ENCODE measurements at places on chromosomes 1 and 21.

- no peak for DNase-seq
Observed at GRCh38 chr21:15498455-15498854, 231.3 kb upstream of the USP25 start.

- DNase-seq: no peak
Observed at GRCh38 chr1:173561263-173561662, 41.6 kb downstream of the SLC9C2 start.

GRCh38 chr1:206509612-206510257 lies 2.4 kb downstream of the RASSF5 start:
- DNase-seq: no peak

DNA sequence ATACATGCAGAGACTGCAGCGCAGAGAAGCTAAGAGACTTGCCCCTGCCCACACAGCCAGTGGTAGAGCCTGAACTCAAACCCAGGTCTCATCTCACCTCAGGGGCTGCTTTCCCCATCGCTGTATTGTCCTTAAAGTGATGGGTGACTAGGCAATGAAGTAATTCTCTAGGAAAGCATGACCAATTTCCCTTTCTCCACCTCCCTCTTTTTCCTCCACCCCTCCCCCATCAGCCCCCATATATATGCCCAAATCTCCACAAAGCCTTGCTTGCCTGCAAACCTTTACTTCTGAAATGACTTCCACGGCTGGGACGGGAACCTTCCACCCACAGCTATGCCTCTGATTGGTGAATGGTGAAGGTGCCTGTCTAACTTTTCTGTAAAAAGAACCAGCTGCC lies at the start of gene IL24:
TSS of gene IL24 (plus strand) at position 269 of the 400 bp plus-strand sequence. CDS start 390 bp downstream, outside the sequence.
- no peak for DNase-seq

GRCh38 chr1:208190784-208191183 lies 53.4 kb downstream of the PLXNA2 start:
- no peak for DNase-seq

- DNase-seq: peak; percentile 77
Observed at GRCh38 chr1:41241354-41241748, 755 bp downstream of the SCMH1 start.

GRCh38 chr1:83889707-83890106 lies 109.2 kb downstream of the TTLL7 start:
- DNase-seq: no peak

DNA sequence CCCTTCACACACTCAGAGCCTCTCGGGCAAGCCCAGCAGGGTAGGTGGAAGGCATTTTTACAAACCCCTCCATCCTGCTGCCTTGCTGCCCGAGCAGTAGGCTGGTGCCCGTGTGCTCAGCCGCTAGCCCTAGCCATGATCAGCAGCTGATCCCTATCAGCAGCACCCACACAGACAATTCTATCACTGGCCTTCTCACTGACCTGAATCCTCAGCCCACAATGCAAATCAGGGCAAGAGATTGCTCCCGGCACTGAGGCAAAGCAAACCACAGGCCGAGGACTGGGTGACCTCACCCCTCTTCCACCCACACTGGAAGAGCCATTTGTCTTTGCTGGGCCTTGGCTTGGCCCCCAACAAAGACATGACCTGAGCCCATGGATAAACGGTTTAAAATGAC lies 895 bp upstream of the PDZK1 start:
- no peak for DNase-seq

DNA sequence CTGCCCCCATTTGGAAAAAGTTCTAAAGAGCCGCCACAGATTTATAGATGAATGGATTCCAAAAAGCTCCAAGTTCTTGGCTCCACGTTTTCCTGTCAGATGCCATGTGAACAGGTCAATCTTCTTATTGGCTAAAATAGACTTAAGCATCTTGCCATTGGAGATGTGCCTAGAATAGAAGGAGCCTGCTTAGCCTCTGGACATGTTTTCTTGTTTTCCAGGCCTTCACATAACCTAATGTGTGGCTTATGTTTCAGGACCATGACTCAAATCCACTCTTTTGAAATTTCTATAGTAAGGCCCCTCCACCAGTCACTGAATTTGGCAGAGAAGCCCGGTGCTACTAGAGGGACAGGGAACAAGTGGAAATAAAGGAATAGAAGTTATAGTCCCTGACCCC lies 31.5 kb downstream of the PHC2 start:
- DNase-seq: no peak

DNA sequence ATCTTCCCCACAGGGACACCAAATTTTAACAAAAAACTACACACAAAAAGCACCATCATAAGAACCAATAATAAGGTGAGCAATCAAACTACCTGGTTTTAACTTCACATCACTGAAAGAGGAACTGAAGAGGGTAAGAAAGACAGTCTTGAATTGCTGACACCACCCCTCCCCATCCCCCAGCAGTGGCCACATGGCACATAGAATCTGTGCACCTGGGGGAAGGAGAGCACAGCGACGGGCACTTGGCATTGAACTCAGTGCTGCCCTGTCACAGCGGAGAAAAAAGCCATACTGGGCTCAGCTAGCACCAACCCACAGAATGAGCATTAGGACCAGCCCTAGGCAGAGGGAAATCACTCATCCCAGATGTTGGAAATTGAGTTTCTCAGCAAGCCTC lies 640.0 kb upstream of the ADGRL2 start:
- no peak for DNase-seq

GRCh38 chr1:215583185-215583749 lies 16.2 kb downstream of the KCTD3 start:
- DNase-seq: no peak

- DNase-seq: no peak
Observed at GRCh38 chr1:218529646-218530300, 184.6 kb downstream of the TGFB2 start.

GRCh38 chr1:41864471-41865040 lies 54.2 kb downstream of the HIVEP3 start:
- no peak for DNase-seq

GRCh38 chr1:67405473-67406245 lies 24.5 kb downstream of the SERBP1 start:
- DNase-seq: no peak

DNA sequence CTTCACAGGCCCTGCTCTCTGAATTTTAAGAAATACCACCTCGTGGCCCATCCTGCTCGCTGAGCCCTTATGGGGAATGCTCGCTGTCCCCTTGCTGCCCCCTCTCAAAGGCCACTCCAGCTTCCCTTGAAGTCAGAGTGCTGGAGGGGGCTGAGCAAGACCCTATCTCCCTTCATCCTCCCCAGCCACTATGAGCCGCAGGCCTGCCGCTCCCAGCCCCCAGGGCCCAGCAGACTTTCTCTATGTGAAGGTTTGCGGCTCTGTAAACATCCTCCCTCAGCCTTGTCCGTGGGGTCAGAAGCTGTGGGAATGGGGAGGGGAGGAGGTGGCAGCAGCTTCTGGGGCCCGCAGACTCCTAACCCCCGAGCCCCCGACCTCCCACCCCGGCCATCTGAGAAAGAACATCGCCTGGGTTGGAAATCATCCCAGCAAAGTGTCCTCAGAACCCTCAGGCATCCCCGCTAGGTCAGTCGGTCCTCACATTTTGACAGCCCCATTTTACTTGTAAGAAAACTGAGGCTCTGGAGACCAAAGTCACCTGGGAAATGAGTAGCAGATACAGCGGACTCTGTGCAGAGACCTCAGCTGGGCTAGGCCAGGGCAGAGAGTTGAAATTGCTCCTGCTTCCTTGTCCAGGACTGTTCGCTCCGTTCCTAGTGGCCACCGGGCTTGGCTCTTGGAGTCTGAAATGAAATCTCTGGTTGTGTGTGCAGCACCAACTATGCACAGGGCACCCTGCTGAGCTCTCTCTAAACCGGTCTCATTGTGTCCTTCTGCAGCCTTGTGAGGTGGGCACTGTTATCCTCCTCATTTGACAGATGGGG lies 4.4 kb downstream of the KCNQ4 start:
- no peak for DNase-seq

Measured in hematopoietic multipotent progenitor cell treated with erythropoietin and hydrocortisone succinate and interleukin-3 and kit ligand, for 6 days (in vitro differentiated cells).